ENCODE measurements at places on chromosomes 7 and 10.

DNA sequence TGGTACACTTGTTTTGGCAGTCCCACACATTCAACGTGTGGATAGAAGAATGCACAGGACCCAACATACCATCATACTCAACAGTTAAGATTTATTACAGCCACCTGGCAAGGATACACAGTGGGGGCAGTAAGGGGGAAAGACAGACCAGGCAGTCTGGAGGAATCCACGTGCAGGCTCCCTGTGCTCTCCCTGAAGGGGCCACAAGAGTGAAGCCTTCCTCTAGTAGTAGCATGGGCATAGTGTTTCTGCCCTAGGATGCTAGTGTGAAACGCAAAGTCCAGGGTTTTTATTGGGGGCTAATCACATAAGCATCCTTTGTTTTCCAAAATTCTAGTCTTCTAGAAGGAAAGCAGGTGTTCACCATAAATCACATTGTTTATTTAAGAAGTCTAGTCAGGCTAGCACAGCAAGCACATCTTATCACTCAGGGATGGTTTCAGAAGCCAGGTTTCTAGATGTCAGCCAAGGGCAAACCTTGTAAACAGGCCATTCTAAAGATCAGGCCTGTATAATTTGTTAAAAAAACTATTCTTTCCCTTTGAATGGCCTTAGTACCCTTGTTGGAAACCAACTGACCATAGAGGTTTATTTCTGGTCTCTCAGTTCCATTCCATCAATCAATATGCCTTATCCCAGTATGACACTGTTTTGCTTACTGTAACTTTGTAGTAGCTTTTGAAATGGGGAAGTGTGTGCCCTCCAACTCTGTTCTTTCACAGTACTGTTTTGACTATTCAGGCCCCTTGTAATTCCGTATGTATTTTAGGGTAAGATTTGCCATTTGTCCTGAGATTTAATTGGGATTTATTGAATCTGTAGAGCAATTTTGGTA lies 12.4 kb upstream of the TFAM start:
- DNase-seq: no peak

GRCh38 chr10:111034598-111035310 lies 42.1 kb upstream of the ADRA2A start:
- no peak for DNase-seq

- DNase-seq: no peak
These were observed 64.9 kb downstream of the CELF2 start for GRCh38 chr10:11082526-11082925.

GRCh38 chr7:112770051-112770450 lies 20.1 kb downstream of the TMEM168 start:
- no peak for DNase-seq

DNA sequence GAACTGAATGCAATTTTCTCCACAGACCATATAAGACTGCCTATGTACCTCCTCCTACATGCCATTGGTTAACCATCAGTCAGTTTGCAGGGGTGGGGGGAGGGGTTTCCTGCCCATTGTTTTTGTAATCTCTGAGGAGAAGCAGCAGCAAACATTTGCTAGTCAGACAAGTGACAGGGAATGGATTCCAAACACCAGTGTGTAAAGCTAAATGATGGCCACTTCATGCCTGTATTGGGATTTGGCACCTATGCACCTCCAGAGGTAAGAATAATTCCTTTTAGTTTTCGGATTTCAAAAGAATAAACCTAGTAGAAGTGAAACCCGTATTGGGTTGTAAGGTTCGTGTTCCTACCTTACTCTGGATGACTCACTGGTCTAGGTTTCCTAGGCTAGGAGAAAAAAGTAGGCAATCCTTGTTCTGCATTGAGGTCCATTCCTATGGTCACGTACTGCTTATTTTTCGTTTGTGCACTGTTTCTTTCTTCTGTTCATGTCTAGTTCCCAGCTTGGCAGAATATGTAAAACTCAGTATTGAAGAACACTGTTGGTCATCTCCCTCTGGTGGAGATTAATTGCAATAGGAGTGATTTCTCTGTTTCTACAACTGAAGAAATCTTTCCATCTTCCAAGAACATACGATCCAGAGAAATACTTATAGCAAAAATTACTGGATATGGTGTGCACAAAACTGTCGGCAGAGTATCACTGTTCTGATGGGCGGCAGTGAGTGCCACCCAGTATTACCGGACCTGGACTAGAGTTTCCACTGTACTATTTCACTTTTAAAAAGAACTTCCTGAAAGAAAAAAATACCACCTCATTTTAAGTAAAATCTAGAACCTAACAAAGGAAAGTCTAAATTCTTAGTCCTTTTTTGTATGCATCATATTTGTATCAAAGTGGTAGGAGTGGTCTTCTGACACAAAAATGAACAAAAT lies at the start of gene AKR1C3:
Gene AKR1C3 (plus strand): TSS at position 150 of the 941 bp plus-strand sequence. CDS start 31 bp downstream, at position 181.
- DNase-seq: peak; percentile 6

- DNase-seq: no peak
These were observed 129.7 kb upstream of the COBL start for GRCh38 chr7:51446356-51446755.

DNA sequence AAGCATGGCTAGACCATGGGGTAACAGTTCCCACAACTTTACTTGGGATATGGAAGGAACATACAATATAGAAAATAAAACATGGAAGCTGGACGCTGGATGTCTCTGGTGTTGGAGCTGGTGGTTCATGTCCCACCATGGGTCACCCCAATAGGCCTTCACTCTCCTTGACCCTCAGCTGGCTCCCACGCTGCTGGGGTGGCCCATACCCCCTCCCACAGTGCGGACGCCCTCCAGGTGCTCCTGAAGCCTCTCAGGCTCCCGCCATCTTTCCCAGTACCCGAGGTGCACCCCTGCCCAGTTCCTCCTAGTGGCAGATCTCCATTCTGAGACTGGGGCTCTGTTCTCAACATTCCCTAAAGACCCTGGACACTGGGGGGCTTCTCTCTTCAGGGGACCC lies 5.8 kb upstream of the CPA1 start:
- no peak for DNase-seq

DNA sequence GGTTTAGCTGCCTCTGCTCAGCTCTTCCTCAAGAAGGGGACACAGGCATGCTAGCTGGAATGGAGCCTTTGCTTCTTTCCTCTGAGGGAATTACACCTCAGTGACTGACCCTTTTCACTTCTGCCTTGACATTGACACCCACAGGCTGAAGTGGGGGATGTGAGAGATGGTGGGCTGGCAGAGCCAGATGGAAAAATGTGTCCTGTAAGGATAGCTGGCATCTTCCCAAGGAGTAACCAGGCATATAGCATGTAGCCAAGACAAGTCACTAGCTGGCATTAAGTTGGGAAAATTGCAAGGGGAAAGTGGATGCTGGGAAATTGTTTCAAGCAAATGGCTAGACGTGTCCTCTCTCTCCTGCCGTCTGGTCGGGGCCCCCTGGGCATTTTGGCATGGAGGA lies 19.9 kb downstream of the STMP1 start:
- peak; percentile 13 for DNase-seq

DNA sequence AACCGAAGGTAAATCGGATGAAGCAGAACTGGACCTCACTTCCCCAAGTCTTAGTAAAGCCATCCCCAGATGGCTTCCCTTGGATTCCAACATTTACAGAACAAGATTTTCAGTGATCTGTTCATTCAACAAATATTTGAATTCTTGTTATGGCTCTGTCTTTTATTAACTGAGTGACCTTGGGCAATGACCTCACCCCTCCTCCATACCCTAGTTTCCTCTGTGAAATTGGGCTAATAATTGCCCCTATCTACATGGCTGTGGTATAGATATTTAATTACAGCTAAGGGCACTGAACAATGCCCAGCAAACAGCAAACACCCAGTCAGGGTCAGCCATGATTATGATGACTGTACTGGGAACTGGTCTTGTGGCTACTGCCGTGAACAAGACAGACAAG lies 19.1 kb downstream of the TECTB start:
- no peak for DNase-seq
